ENCODE measurements at places on chromosomes 2 and 18.

GRCh38 chr2:25585189-25585588 is 88.2 kb downstream of the DTNB start:
- DNase-seq, result no peak

- no peak for DNase-seq
These were observed 474.6 kb downstream of the PLCL1 start for GRCh38 chr2:198279026-198279425.

DNA sequence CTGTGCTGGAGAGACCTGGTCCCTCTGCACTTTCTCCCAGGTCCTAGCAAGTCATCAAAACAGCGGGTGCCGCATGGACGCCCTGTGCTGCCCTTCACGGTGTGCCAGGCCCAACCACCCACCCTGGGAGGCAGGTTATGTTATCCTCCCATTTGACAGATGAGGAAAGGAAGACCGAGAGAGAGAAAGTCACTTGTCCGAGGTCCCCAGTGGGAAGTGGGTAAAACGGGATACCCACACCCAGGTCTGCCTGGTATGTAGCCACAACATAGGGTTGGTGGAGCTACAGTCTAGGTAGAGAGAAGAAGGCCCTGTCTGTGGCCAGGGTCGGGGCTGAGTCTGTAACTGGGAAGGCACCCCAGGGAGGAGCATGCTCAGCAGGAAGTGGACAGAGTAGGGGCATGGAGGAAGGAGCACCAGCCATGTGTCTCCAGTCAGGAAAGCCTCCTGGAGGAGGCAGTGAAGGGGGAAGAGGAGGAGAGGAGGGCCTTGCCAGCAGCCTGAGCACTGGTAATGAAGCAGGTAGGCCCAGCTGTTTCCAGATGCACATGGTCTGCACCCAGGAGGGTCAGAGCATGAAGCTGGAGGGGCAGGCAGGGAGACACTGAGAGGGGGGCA is 98.4 kb downstream of the ZFP36L2 start:
- DNase-seq, result no peak

- no peak for DNase-seq
These were observed 26.9 kb downstream of the TMEM247 start for GRCh38 chr2:46506131-46506706.

DNA sequence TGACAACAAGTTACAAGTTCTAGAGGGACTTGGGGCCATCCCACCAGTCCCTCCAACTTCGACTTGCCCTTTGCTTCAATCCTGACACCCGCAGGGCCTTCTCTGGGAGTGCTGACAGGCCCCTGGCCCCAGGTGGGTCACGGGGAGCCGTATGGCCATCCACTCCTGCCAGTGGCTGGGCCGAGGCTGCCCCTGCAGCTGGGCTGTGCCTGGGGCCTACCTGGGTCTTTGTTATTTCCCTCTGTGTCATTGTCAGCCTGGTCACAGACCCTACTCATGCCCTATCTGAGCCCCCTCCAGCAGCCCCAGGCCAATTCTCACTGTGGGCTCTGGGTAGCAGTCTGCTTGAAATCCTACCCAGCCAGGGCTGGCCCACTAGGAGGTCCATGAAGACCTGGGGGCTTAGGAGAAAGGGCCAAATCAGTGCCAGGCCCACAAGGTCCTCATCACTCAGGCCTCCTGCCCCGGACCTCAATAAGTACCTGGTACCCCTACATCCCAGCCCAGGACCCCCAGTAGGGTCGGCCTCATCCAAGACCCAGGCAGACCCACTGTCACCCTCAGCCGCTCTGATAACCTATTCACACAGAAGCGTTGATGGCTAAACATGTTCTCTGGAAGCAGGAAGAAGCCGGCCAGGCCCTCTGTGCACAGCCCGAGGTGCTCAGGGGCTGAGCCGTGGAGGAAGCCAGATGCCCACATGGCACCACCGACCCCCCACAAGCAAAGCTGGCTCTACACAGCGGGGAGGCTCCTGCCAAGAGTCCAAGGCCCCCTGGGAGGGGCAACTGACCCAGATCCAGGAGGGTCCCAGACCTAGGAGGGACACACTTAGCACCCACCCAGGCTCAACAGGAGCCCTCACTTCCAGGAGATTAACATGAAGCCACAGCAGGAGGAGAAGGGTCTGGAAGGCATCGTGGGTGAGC is 57.7 kb downstream of the BIN1 start:
- no peak for DNase-seq

- DNase-seq, result no peak
These were observed 104.4 kb downstream of the TLK1 start for GRCh38 chr2:171056307-171056706.

DNA sequence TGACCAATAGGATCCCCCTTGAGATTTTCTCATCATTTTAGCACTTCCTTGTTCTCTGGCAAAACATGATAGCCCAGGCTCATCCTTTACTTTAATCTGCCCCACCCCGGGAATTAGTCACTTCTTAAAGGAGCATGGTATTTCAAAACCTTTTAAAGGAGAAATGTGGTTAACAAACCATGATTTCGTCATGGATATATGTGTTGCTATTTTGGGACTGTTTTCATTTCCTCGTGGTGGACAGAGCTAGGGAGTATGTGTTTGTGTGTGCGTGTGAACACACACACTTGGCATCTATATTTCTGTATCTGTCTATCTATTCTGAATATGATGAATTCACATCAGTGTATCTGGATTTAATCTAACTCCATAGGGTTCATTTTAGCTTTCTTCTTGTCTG is 128.1 kb downstream of the BIRC6 start:
- no peak for DNase-seq

DNA sequence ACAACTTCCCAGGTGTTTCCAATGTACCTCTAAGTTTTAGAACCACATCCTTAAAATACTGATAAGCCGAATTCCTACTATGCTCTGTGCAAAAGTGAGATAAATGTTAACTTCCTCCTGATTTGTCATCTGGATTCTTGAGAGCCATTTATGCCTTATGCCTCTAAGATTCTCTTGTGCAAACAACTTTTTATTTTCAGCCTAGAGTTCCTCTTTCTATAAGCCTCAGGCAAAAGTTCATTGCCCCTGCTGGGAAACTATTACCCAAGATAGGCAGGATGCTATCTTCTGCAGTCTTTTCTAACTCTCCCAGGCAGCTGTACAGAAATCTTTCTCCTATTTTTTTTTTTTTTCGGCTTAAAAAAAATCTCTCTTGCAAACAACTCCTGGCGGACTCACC is 216.1 kb downstream of the KCNJ3 start:
- no peak for DNase-seq

DNA sequence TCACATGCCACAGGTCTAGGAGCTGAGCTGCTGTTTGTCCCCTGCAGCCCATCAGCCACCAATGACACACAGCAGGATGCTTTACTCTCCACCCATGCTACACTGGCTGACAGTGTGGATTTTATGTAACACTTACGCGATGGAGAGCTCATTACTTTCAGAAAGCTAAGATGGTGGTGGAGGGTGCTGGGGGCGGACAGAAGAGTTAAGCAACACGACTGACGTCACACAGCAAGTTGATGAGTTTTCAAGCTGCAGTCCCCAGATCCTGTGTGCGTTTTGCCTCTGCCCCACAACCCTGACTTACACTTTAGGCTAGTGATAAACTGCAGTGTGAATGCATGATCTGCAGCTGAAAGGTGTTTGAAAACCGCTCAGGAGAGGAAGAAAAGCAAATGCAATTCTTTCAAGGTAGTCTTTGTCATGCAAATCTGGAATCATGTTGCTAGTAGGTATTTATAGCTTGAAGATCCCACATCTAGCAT is 42.4 kb downstream of the MRPS5 start:
- DNase-seq, result no peak

DNA sequence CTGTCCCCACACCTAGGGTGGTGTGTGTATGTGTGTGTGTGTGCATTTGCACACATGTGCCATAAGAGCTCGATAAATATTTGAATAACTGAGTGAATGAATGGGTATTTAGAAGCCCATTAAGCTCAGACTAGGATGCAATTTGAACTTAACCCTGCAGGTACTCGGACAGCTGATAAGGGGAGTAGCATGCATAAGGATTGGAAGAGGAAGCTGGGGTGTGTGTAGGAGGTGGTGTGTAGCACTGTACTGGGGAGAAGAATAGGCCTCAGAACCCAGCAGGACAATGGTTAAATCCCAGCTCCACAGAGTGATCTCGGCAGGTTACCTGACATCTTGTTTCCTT is 1.8 kb upstream of the KCNF1 start:
- no peak for DNase-seq

Data from HuH-7 (cell line).